ENCODE measurements at places on chromosomes 4 and X.

GRCh38 chr4:126431049-126431448 lies 1116.3 kb downstream of the FAT4 start:
- DNase-seq, result no peak

- peak; percentile 89 for DNase-seq
These were observed at the start of gene INTS6L for GRCh38 chrX:135520553-135521404. Gene INTS6L (plus strand): TSS chrX:135520660. CDS start chrX:135520993, 333 bp downstream.

GRCh38 chr4:106690487-106690886 lies 321.9 kb upstream of the GIMD1 start:
- DNase-seq, result peak; percentile 76

- DNase-seq, result no peak
These were observed 305.6 kb upstream of the DIPK2B start for GRCh38 chrX:45506149-45506730.

- no peak for DNase-seq
These were observed 123.9 kb downstream of the DCHS2 start for GRCh38 chr4:154367659-154368058.

DNA sequence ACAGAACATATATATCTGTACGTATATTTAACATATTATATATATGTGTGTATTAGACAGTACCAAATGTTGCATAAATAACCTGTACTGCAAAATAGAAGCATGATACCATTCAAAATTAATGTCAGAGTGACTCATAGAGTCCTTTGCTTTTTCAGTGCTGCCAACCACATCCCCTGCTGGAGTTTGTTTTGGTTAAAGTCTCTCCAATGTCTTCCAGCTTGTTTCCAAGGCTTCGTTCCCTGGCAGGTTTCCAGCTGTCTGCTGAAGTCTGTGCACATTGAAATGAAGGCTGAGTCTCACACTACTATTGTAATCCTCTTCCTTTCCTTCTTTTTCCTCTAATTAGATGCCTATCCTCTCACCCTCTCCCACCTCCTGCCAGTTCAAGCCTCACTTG lies 14.9 kb downstream of the NRK start:
- DNase-seq, result peak; percentile 92

DNA sequence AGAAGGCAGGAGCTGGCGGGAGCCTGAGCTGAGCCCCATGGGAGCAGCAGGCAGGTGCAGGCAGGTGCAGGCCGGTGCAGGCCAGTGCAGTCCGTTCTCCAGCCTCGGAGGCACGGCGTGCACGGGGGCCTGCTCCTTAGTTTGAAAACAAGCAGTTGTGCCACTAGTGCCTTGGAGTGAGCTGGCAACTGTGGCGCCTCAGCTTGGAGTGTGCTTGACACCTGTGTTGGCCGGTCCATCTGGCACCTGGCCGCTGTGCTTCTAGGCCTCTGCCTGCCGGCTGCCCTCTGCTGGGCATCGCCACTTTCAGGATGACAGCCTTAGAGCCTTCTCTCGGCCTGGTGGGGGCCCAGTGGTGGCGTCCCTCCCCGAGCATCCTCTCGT lies 47.9 kb downstream of the RGS12 start:
- no peak for DNase-seq

- no peak for DNase-seq
These were observed 86.9 kb downstream of the TMEM164 start for GRCh38 chrX:110089656-110090403.

GRCh38 chr4:26238778-26239679 lies 81.8 kb upstream of the RBPJ start:
- peak; percentile 84 for DNase-seq

- DNase-seq, result no peak
These were observed 65.4 kb upstream of the ENPP6 start for GRCh38 chr4:184282895-184283654.

- no peak for DNase-seq
These were observed 72.8 kb upstream of the NLRP2B start for GRCh38 chrX:57752866-57753265.

GRCh38 chr4:108359130-108359985 lies 190.6 kb upstream of the LEF1 start:
- DNase-seq, result no peak

DNA sequence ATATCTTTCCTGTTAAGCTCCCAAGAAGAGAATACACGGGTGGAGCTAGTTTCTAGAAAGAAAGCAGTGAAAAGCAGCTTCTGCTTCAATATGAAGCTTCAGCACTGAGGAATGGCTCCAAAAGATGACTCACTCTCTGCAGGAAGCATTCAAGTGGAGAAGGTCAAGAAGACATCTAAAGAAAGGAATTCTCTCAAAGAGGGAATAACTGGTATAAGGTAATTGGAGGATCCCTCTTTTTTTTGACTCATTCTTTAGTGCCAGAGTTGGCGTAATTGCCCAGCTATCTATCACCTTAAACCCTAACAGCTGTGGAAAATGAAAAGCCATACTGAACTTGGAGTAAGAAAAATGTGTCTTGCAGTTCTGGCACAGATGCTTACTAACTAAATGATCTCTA lies 3.5 kb downstream of the EDA2R start:
- peak; percentile 88 for DNase-seq

DNA sequence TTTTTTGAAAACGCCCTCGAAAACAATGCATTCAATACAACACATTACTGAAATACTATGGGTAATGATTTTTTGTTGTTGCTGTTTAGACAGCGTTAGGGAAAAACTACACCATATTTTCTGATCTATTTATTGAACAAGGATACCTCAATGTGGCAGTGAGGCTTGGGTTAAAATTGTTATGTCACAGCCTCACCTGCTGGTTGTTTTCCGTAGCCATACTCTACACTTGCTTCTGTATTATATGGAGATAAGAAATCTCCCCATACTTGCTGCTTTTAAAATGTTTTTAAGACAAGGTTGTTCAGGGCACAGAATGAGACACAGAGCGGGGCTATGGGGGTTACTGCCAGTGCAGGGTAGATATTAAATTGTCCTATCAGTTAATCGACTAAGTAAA lies 221.6 kb upstream of the FTHL17 start:
- no peak for DNase-seq

GRCh38 chrX:150697641-150698040 lies 4.4 kb downstream of the MTMR1 start:
- no peak for DNase-seq

DNA sequence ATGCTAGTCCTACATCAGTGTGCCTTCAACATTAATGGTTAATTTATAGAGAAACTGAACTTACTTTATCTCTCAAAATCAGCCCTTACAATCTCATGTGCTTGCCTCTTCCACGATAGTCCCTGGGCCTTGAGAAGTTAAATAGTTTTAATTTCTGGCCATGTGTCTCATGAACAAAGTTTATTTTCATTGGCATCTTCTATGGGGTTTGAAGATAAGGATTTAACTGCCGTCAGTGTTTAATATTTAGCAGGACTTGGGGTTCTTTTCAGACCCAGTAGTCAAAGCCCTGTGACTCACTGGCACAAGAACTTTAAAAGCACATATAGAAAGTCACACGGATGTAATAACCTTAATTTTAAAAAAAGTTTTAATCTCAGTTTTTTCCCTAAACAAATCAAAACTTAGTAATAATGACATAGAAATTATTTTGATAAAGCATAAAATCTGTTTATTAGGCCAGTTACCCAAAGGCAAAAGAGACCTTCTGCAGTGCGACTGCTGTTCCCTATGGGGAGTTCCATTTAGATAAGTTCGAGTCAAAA lies 10.1 kb upstream of the MPP1 start:
- DNase-seq, result peak; percentile 13

DNA sequence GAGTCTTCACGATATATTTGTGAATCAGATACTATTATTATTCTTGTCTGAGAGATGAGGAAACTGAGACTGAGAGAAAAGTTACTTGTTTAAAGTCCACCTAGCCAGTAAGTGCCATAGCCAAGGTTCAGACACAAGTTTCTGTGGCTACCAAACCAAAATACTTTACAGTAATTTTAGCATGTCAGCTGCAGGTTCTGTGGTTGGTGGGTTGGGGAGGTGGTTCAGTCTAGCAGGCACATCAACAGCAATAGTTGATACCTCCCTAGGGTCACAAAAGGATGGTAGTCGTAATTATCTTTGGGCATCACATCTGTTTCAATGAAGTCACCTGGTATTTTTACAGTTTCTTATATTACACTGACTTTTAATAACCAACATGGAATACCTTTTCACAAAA lies 35.6 kb upstream of the EDA2R start:
- DNase-seq, result no peak

- DNase-seq, result peak; percentile 60
These were observed 14.4 kb upstream of the MAN2B2 start for GRCh38 chr4:6560416-6561172.

DNA sequence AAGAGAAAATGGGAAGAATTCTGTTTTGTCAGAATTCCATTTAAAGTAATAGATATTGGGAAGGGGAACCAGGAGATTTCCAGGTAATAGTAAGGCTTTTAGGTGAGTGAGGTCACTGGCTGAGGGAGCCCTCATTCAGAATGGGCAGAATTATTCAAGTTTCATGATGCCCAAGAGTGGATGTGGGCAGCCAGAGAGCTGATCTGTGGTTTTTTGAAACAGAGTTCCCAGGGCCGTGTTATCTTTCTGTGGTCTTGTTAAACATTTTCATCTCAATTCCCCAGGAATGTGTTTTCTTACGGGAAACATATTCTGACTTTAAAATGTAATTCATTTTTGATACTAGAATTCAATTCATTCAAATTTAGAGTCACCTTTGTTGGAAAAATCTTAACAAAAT lies 182.0 kb upstream of the AADAT start:
- DNase-seq, result peak; percentile 8

DNA sequence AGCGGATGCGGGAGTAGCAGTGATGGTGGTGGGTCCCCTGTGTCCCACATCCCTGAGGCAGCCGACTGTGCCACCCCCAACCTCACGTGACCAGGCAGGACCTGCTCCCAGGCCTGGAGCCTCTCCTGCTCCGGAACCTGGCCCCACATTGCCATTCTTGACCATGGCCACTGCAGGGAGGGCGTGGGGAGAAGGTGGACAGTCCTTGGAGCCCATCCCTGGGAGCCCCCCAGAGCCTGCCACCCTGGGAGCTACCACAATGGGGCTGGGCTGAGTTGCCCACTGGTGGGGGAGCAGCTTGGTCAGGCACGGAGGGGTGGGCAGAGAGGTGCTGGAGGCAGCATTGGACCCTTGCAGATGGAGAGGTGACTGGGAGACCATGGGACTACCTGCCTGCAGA lies 36.8 kb downstream of the TMPRSS11A start:
- no peak for DNase-seq

- no peak for DNase-seq
These were observed 41.7 kb upstream of the CITED1 start for GRCh38 chrX:72347366-72347765.

DNA sequence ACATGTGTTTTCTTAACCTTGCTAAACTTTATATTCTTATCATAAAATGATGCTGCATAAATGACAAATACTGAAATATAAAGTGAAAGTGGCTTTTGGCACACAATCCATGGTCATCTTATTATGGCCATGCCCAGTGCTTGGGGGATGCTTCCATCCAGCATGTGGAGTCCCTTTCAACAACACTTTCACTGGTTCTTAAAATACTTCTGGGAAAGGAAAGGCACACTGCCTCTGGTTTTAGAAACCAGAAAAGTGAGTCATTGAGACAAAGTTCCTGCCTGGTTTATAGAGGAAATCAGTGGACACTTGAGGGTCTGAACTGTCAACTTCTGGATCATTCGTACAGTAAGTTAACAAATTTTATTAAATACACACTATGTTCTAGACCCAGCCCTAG lies 248.0 kb upstream of the ADAMTS3 start:
- peak; percentile 59 for DNase-seq

DNA sequence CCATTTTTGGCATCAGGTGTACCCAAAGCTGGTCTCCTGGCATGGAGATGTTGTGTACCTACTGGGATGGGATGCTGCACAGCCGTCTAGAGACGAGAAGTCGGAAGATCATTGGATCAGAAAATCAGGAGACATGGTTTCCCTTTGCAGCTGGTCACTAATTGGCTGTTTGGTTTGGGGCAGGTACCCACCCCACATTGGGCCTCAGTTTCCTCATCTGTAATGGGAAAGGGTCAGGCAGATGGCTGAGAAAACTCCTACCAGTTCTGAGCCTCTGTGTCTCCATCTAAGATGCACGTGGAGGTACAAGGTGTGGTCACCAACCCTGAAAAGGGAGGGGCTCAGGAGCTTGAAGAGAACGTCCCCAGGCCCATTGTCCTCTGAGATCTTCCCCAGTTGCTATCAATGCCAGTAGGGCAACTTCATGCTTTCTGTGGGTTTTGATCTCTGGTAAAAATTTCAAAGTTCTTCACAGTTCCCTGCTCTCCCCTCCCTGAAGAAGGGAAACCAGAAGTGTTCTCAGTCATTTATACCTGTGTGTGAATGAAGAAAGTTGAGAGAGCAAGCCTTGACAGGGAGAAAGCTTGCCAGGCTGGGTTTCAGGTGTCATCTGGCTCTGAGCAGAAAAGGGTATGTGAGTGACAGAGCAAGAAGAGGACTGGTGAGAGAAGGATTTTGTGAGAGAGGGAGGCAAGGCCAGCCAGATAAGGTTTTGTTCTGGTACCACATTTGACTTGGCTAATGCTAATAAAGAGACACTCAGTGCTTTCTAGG lies 15.1 kb downstream of the TSC22D3 start:
- DNase-seq, result no peak

DNA sequence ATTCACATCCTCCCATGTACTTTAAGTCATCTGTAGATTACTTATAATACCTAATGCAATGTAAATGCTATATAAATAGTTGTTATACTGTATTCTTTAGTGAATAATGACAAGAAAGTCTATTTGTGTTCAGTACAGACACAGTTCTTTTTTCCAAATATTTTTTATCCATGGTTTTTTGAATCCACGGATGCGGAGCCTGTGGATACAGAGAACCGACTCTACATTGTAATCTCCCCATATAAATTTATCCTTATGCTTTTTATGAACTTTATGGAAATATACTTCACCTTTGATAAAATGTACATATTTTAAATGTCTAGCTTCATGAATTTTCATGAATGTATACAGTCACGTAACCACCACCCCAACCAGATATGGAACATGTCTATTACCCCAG lies 88.2 kb downstream of the DOCK11 start:
- DNase-seq, result no peak

DNA sequence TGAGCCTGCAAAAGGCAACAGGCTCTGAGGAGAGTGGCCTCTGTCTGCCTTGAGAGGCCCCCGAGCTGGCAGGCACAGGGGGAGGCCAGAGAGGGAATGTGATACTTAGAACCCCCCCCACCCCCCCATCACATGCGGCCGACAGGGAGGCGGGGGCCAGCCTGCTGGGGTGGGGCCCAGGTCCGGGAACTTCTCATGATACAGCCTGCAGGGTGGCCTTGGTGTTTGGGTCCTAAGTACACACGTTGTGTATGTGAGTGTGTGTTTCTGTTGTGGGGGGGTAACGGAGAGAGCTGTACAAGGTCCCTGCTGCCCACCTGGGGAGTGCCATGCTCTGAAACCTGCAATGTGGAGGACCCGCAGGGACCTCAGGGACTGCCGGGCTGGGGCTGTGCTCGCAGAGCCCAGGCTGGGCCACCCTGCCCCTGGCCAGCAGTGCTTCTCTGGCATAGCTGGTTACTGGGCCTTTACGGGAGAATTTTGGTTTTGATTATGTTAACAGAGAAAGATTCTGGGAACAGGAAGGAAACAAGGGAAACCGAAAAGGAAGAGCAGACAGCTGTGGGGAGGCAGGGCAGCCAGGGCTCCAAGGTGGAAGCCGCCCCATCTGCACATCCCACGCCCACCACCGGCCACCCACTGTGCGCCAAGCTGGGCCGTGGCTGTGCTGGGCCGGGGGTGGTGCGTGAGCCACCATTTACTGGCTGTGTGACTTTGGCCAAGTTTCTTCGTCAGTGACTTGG lies 19.9 kb downstream of the SH3BP2 start:
- no peak for DNase-seq

GRCh38 chr4:184959309-184959708 lies 59.0 kb upstream of the HELT start:
- DNase-seq, result no peak

GRCh38 chrX:51665981-51666380 lies 16.6 kb downstream of the CENPVL2 start:
- DNase-seq, result no peak

GRCh38 chrX:134929808-134930207 lies 61.0 kb upstream of the SMIM10 start:
- DNase-seq, result no peak

Data from fibroblast of skin of back (primary cell).